ENCODE measurements at places on chromosomes 5 and 9.

GRCh38 chr9:136059851-136060670, 35.0 kb downstream of the NACC2 start:
- DNase-seq, result peak; percentile 76

DNA sequence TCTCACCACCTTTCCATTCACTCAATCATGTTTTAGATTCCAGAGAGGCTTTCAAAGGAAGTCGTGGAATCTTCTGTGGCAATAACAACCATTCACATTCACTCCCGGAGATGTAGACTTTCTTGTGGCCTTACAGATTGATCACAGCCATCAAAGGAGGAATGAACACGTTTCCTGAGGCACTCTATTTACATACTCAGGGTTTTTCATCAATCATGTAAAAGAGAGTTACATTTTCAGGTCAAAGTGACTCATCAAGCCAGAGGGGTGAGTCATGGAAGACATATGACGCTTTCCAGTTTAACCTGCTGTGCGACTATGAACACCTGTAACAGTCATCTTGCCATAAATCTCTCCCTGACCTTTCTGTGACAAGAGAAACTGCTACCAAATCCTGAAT, 39.3 kb upstream of the RAD23B start:
- DNase-seq, result no peak

DNA sequence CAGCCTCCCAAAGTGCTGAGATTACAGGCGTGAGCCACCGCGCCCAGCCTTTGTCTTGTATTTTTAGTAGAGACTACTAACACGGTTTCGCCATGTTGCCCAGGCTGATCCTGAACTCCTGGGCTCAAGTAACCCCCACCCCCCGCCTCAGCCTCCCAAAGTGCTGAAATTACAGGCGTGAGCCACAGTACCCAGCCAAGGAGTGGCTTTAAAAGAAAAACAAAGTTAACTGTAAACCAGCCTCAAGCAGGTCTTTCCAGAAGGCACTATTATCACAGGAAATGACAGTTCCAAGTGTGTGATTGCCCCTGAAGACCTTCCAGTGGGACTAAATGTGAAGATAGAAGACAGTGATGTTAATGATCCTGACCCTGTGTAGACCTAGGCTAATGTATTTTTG, 31.1 kb downstream of the SIL1 start:
- DNase-seq, result no peak

GRCh38 chr5:154646745-154647113, 108.4 kb upstream of the LARP1 start:
- DNase-seq, result no peak

DNA sequence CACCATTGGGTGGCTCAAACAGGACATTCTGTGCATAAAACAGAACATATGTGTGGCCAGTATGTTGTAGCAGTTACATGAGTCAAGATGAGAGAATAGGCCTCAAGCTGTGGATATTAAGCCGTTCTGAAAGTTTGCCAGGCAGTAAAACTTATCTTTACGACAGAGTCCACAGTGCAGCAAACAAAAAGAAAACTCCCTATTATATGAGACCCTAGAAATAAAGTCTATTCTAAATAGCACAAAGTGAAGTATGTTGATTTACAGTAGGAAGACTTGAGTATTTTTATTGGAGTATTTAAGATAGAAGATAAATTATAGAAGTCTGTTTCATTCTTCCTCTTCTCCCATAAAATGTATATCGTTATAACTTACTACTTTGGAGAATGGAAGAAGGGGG, 271.5 kb downstream of the ADGRV1 start:
- no peak for DNase-seq

DNA sequence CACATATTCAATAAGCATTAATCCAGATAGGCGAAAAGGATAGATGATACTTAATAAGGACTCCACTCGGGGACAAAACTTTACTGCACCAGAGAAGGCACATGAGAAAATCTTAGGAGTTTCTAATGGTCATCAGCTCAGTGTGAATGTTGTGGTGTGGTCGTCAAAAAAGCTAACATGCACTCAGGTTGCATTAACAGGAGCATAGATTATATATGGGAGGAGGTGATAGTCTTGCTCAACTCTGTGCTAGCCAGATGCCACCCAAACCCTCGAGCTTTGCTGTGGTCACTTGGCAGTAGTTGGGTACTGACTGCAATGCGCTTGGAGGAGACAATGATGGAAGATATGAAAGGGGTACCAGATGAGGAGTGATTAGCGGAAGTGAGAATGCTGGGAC, 8.6 kb upstream of the COL27A1 start:
- no peak for DNase-seq

- no peak for DNase-seq
These were observed 79.9 kb downstream of the FNBP1 start for GRCh38 chr9:129962889-129963703.

Measured in SK-N-SH (cell line).